ENCODE measurements at places on chromosomes 7 and 10. TPM values are rescaled to one million over a fixed set of nuclear protein-coding genes. Genes with fewer than 3 reads are reported as not detected.

PDLIM1 gene
- 43.8 TPM for total RNA-seq

OGDHL gene
- 0.36 TPM for total RNA-seq

GRCh38 chr7:129575699-129576098 lies 35.8 kb upstream of the NRF1 start:
- DNase-seq, result no peak

DNA sequence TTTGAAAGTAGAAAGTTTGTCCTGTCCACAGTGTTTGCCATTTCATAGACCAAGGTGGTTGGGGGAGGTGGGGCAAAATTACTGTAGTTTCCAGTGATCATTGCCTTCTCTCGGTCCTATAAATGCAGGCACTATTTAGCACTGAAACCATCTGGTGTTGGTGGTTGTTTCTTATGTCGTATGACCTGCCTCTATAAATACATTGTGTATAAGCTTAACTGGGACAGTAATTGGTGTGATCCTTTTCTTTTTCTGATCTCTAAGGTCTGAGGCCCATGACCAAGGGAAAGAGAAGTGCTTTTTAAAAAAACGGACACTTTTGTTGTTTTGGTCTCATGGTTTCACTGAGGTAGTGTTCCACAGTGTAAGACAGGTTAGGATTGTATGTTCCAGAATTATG lies 63.1 kb downstream of the AUTS2 start:
- DNase-seq, result no peak

DNA sequence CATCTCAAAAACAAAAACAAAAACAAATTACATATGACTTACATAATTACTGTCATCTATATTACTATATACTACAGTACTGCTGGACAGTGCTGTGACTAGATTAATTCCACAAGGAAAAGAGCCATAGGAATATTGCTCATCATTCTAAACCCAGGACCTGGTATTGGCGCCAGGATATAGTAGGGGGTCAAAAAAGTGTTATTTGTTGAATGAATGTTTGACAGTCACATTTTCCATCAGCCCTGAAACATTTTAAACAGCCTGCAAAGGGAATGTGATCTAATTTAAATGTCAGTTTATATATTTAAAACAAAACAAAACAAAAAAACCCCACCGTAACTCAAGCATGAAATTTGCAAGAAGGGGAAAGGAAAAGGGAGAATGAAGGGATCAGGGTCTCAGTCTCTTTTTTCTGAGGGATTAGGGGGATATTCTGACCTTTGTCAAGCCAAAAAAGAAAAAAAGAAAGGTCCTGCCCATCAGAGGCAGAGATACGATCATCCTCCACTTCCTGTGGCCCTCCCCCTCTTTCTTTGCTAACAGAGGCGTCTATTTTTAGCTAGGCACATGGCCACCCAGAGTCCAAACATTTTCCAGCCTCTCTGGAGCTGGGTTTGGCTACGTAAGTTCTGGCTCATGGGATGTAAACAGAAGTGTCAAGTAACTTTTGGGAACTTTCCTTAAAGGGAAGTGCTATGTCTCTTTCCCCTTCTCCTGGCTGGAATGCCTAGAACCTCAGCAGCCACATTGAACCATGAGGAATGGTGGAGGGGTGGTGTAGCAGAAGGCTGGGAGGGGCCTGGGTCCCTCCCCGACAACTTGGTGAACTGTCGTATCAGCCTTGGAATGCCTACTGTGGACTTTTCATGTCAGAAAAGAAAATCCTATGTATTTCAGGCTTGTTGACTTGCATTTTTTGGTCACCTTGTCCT lies 44.6 kb upstream of the DLG5 start:
- DNase-seq, result no peak

GRCh38 chr7:27925573-27926201 lies 185.7 kb downstream of the TAX1BP1 start:
- no peak for DNase-seq

- no peak for DNase-seq
Observed at GRCh38 chr7:33744293-33745075, 160.9 kb upstream of the BMPER start.

All from epithelial cell of proximal tubule (primary cell).